ENCODE measurements at places on chromosomes 7 and 10.

GRCh38 chr10:78320506-78320905, 286.8 kb downstream of the RPS24 start:
- no peak for DNase-seq

DNA sequence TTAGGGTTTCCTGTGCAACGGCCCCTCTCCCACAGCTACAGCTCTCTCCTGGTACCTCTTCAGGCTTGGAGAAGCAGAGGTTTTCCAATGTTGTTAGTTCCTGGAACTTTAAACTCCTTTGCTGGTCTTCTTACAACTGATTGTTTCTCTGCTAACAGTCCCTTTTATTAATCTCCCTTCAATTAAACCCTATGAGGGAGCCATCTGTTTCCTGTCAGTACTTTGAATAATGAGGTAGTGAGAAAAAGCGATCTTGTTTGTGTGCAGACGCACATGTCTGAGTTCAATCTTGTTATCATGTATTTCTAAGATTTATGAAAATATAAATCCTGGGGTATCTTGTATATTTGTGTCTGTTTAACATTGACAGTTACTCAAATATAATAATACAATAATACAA, 102.4 kb downstream of the MDFIC start:
- DNase-seq: no peak

- DNase-seq: no peak
Measured at GRCh38 chr7:5445981-5446594, 22.5 kb upstream of the TNRC18 start.

DNA sequence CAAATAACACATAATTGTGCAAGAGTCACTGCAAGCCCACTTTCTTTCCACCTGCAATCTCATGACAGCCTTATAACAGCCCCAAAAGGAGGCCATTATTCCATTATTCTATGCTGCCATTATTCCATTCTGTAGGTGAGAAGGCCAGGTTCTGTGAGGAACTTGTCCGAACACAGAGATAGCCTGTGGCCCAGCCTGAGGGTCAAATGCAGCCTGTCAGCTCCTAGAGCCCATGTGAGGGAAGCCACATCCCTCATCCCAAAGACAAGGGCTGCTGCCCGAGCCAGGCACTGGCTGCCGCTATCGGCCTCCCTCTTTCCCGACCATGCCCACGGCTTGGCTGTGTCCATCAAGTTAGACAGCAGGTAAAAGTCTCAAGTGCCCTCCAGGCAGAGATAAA, 24.1 kb upstream of the C10orf71 start:
- DNase-seq: no peak

GRCh38 chr10:122774231-122774630, 71.4 kb downstream of the CUZD1 start:
- no peak for DNase-seq

DNA sequence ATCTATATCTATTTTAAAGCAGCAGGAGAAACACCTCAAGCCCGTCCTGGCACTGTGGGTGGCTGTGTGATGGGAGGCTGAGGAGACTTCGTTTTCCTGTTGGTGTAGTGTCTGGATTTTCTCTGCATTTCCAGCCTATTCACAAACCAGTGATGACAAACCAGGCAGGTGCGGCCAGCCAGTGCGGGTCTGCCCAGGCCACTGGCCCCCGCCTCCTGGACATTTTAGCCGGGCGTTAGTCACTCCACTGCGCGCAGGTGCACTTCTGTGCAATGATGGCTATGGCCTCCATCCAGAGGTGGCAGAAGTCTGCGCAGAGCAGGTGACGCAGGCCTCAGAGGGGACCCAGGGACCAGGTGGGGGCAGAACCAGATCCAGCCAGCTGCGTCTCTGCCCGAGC, 64.9 kb upstream of the PITRM1 start:
- DNase-seq: no peak

DNA sequence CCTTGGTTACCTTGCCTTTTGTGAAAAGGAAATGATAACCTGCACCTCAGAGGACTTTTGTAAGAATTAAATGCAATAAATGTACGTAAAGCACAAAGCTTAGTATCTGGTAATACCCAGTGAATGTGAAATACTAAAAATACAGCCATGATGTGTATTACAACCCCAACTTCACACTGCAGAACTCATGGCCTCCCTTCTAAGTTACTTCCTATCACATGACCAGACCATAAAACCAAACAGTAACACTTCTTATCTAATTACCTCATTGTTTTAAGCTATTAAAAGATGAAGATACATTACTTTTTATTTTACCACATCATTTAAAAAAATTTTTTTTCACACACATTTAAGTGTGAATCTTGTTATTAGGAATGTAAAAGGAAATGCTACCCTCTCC, 29.0 kb downstream of the VPS41 start:
- no peak for DNase-seq

- no peak for DNase-seq
Measured at GRCh38 chr7:74526780-74527179, 73.1 kb downstream of the GTF2IRD1 start.

DNA sequence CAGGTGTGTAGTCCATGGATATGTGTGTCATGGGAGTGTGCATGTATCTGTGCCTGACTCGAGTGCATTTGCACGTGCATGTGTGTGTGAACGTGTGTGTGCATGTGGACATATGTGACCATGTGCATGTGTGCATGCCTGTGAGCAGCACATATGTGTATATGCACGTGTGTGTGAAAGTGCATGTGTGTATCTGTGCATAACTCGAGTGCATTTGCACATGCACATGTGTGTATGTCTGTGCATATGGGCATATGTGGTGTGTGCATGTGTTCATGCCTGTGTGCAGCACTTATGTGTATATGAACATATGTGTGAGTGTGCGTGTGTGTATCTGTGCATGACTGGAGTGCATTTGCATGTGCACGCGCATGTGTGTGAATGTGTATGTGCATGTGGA, 35.2 kb upstream of the GNA12 start:
- no peak for DNase-seq

DNA sequence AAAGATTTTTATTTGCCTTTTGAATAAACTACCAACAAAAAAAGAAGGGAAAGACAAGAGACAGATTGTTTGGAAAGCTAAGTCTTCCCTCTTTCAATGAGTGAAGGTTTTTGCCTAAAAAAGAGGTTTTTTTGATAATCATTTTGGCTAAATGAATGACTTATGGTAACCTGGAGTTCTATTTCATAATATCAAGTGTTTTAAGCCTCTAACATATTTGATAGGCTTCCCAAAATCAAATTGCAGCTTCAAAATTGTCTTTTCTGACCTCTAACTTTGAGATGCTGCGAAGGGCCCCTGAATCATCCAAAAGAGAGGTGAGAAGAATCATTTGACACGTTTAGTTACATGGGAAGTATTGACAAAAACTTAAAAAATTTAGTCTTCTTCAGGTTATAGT, 53.0 kb upstream of the NAMPT start:
- DNase-seq: no peak

- peak; percentile 16 for DNase-seq
Measured at GRCh38 chr7:155277385-155277994, 20.2 kb upstream of the INSIG1 start.

DNA sequence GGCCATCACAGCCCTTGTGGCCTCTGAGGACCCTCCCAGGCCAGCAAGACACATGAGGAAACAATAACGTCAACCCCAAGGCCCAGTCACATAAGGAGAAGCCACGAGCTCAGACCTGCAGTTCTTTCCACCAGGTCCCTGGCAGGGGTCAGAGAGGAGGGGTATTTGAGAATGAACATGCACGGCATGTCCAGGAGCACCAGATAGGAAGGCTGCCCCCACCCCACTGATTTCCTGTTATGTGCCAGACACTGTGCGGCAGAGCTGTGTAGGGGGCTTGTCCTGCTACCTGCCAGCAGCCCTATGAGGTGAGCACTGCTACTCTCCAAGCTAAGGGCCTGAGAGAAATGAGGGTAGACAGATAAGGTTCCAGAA, 40.7 kb upstream of the ZMIZ1 start:
- DNase-seq: no peak

DNA sequence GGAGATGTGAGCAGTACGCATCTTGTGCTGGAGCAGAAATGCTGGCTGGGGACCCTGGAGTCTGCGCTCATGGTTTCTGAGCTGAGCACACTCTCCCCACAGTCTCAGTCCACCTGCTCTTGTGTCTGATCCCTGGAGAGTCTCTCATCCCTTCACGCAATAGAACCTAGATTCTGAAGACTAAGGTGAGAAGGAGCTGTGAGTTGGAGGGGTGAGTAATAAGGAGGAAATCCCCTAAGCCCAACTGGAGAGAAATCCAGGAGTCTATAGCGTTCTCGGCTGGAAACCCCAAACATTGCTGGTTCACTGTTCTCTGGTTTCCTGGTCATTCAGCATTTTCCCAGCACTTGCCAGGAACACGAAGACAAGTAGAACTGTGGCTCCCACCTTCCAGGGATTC, 68.3 kb upstream of the SMNDC1 start:
- DNase-seq: no peak

DNA sequence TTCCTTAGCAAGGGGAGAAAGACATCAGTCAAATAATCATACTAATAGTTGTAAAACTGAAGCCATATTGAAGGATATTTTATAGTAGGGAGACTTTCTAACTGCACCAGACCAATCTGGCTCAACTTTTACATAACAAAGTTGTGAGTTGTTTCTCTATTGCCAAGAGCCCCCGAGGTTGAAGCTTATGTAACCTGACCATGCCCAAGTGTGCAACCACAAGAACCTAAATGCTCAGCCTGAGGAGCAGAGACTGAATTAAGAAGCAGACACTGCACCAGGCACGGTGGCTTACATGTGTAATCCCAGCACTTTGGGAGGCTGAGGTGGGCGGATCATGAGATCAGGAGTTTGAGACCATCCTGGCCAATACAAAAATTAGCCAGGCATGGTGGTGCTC, 77.3 kb upstream of the ARMC3 start:
- DNase-seq: no peak

GRCh38 chr10:28754930-28755718, 77.8 kb downstream of the BAMBI start:
- DNase-seq: peak; percentile 51

DNA sequence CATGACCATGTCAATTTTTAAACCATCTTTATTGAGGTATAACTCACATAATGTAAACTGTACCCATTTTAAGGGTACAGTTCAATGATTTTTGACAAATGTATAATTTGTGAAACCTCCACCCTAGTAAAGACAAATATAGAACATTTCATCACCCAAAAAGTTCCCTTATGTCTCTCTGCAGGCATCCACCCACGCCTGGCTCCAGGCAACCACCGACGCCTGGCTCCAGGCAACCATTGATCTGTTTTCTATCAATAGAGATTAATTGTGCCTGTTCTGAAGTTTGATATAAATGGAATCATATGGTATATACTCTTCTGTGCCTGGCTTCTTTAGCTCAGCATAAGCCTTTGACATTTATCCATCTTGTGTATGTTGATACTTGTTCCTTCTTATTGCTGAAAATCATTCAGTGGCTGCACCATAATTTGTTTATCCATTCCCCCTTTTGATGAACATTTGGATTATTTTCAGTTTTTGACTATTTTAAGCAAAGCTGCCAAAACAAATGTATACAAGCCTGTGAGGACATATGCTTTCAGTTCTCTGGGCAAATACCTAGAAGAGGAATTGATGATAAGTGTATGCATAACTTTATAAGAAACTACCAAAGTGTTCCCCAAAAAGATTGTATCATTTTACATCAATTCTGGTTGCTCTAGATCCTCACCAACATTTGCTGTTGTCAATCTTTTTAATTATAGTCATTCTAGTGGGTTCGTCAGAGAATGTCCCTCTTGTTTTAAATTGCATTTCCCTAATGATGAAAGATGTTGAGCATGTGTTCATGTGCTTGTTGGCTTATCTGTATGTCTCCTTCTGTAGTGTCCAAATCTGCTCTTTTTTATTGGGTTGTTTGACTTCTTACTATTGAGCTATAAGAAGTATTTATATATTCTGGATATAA, 55.7 kb upstream of the HECTD2 start:
- DNase-seq: no peak

- DNase-seq: no peak
Measured at GRCh38 chr7:141928845-141929195, 12.6 kb downstream of the OR9A4 start.

- no peak for DNase-seq
Measured at GRCh38 chr7:22675917-22676343, 51.1 kb upstream of the IL6 start.

- peak; percentile 5 for DNase-seq
Measured at GRCh38 chr10:31457858-31458257, 138.8 kb downstream of the ZEB1 start.

DNA sequence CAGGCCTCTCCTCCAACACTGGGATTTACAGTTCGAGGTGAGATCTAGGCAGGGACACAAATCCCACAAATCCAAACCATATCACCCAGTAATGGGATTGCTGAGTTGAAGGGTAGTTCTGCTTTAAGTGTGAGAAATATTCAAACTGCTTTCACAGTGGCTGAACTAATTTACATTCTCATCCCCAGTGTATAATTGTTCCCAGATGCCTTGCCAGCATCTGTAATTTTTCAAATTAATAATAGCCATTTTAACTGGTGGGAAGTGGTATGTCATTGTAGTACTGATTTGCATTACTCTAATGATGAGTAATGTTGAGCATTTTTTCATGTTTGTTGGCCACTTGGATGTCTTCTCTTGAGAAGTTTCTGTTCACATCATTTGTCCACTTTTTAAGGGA, 592.8 kb upstream of the GRM3 start:
- DNase-seq: no peak

DNA sequence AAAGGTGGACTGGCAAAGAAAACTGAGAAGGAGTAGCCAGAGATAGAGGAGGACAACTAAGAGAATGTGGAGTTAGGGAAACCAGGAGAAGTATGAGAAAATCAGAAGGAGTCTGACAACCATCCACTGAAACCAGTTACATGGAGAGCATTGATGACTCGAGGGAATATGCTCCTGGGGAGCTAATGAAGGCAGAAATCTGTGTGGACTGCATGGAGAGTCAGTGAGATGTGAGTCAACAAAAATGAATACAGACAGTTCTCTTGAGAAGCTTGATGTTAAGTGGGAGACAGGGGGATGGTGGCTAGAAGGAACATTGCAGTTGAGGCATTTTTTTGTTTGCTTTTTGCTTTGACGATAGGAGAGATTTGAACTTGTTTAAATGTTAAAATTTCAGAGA, 34.3 kb upstream of the ZNF32 start:
- no peak for DNase-seq

- no peak for DNase-seq
Measured at GRCh38 chr10:64798297-64798696, 1277.1 kb downstream of the REEP3 start.

DNA sequence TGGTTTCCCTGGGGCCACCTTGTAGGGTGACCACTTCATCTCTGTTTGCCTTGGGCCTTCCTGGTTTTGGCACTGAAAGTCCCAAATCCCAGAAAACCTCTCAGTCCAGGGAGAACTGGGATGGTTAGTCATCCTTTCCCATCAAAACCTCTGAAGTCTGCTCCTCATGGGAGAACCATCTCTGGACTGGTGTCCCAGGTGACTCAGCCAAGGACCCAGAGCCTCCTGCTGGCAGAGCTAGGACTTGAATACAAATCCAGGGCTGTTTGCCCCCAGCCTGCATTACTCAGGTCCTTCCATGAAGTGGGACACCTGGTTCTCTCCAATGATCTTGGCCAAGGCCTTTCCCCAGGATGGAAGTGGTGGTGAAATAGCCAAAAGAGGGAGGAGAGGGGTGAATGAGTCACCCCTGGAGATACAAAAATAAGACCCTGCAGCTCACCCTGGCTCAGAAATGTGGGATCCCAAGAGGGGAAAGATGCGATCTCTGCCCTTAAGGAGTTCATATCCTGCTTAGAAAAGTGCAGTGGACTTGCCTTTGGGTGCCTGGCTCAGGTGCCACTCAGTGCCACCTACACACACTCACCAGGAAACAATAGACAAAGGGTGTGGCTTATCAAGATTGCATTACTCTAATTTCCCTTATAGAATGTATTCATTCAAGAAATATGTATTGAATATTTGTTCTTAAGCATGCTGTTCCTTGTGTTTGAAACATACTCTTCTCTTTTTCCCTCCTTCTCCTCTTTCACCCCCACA, 22.0 kb downstream of the ADRA2A start:
- DNase-seq: no peak

- no peak for DNase-seq
Measured at GRCh38 chr7:37765872-37766525, 82.4 kb upstream of the NME8 start.
